Endothelial cell (in vitro differentiated cells): ENCODE measurements at places on chromosomes 11 and 22.

DNA sequence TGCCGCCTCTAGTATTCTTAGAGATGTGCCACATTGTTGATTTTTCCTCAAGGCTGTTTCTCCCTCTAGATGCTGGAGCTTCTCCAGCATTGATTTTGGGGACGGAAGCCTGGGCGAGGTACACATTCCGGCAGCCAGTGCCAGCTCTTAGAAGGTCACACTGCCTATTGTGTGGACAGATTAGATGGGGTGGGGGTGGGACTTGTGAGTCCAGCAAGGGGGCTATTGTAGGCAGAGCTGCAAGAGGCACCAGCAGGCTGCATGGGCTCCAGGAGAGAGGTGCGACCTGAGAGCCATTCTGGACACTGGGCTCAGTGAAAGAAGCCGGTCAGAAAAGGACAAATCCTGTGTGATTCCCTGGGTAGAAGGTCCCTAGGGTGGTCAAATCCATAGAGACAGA lies 12.4 kb downstream of the C11orf21 start:
- no peak for DNase-seq

- DNase-seq: no peak
Measured at GRCh38 chr11:8459711-8460399, 134.2 kb downstream of the STK33 start.

GRCh38 chr22:43828725-43828997 lies 16.6 kb upstream of the EFCAB6 start:
- DNase-seq: no peak

- no peak for DNase-seq
Measured at GRCh38 chr11:68528630-68529029, 68.1 kb downstream of the PPP6R3 start.

GRCh38 chr22:41523464-41524221 lies 20.6 kb downstream of the POLR3H start:
- no peak for DNase-seq

GRCh38 chr11:61111786-61112517 lies 9.7 kb downstream of the CD5 start:
- no peak for DNase-seq

- no peak for DNase-seq
Measured at GRCh38 chr11:8357891-8358566, 94.4 kb upstream of the LMO1 start.

DNA sequence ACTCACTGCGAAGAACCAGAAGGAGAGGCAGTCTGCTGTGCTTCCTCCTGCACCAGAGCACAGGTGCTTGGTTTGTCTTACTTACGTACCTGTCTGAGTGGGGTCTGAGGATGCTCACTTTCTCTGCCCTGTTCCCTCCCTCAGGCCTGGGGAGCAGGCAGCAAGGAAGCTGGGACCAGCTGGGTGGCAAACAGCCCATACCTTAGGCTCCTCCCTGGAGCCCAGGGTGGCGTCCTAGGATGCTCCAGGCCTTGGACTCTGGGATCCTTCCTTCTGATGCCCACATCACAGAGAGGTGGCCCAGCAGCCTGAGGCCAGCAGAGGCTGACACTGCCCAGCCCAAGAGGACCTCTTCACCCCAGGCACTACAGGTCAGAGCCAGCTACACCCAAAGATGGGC lies 593.2 kb downstream of the BRD1 start:
- DNase-seq: no peak

- no peak for DNase-seq
Measured at GRCh38 chr11:1883346-1884302, 8.1 kb downstream of the PRR33 start.

GRCh38 chr22:36222887-36223450 lies 16.4 kb downstream of the APOL2 start:
- no peak for DNase-seq

DNA sequence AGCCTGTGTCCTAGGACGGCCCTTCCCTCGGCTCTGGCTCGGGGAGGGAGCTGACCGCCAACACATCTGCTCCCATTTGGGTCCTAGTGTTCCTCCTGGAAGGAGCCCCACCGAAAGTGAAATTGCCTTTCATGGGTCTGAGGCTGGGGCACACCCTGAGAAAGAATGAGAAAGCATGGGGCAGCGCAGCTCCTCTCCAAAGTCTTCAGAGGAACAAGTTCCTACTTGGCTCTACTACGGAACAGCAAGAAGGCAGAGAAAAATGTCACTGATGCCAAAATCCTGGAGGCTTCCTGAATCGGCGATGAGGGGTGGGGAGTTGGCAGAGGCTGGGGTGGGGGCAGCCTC lies 41.5 kb upstream of the MYEOV start:
- no peak for DNase-seq

DNA sequence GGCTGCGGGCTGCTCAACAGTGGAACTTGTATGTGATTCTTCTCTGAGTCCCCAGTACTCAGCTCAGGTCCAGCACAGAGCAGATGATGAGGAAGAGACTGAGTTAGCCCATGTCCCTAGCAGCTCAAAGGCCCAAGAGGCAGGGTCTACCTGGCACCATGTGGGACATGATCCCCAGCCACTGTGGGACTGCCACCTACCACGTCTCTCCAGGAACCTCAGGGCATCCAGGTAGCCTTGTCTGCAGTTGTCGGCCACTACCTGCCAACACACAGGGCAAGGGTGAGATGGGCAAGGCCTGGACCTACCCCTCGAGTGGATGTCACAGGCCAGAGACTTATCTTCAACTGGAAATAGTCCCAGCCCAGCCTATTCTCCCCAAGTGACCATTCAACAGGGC lies 4.4 kb downstream of the PNPLA5 start:
- no peak for DNase-seq

DNA sequence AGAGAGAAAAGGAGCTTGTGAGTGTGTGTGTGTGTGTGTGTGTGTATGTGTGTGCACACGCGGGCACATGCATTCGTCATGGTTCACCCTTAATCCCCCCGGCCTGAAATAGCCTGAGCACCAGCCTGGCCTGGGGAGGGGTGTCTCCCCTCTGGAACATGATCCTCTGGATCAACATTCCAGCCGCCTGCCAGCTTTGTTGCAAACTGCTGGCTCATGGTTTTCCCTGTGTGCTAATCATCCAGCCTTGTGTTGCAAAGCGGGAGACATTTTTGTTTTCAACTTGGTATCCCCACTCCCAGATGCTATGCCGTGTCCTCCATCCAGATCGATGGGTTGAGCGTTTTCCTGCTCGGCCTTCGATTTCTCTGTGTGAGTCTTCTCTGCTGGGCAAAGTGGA lies 94.3 kb downstream of the FEZ1 start:
- no peak for DNase-seq

DNA sequence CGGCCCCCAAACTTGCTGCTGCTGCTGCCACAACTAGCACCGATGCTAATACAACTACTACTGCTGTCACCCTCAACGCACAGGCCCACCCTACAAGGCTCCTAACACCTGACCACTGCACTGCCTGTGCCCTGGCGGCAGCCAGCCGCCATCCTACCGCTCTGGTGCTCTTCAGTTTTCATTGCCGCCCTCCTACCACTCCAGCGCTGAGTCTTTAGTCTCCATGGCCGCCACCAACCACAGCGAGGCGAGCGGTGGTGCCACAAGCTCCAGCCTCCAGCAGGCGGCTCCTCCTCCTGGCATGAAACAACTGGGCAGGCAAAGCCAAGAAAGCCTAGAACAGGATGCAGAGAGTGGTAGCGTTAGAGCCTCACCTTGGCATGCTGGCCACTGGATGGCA lies 5.0 kb upstream of the RFPL3 start:
- no peak for DNase-seq

- no peak for DNase-seq
Measured at GRCh38 chr11:21769188-21769587, 423.7 kb upstream of the ANO5 start.

DNA sequence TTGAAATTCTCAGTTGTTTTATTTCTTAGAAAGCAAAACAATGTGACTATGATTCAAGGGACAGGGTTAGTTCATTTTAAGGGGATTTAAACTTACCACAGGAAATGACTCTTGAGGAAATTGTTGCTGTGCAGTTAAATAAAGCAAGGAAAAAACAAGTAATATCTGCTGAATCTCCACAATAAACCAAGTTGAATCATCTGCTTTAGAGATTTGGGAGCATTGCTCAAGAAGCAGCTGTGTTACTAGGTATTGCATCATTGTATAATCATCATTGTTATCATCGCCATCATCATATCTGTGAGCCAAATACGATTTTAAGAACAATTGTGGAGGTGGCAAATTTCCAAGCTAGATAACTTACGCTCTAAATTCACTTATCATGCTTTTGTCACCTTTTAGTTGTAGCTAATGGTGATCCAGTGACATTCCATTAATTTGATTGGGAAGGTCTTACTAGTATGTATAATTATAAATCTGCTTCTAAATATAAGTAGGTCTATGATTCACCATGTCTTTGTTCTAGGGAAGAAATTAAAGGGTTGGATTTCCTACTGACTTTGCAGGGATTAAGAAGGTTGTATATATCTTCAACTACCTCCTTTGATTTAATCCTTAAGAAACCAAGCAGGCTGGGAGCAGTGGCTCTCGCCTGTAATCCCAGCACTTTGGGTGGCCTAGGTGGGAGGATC lies 19.9 kb downstream of the MMP10 start:
- no peak for DNase-seq

DNA sequence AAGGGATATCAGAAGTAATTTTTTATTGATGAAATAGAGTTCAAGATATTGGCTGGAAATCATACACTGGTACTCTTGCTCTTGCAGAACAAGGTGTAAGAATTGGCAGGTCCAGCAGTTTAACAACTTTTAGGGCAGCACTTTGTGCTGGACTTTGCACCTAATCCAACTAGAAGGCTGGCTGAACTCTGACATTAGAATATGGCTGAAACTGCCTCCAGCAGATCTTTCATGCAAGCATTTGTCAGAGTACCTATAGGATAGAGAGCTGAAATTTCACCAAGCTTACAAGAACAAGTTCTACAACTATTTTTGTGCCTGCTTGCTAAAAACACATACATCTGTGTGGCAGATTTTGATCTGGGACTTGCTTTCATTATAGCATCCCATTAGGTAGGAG lies 17.2 kb downstream of the HPS5 start:
- DNase-seq: no peak

DNA sequence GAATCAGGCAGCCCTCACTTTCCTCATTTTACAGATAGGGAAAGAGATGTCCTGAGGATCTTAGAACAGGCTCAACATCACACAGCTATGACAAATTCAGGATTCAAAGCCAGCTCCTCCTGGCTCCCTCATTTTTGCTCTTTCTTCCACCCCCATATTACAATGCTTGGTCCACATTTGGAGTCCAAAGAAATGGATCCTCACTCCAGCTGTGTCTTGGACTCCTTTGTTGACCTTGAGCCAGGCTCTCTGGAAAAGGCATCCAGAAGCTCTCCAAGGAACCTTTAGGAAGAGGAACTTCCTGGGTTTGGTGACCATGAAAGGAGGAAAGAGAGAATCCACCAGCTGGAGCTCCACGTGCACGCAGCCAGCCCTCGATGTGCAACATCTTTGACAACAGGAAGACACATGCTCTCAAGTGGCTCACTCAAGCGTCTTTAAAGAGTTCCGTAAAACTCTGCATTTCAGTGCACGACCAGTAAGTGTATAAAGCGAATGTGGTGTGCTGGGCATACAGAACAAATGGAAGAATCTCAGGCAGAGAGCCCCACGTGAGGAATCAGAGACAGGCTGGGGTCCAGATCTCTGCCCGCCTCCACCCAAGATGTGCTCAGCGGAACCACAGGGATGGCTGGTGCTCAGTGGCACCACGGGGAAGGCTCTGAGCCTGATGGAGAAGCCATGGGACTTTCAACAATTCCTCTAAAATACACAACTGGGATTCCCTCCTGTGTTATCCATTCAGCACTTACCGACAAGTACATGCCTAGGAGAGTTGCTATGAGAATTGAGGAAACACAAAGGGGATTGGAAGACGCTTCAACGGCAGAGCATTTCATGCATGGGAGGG lies 48.4 kb downstream of the ISX start:
- DNase-seq: no peak

GRCh38 chr11:118086913-118087768 lies at the start of gene SMIM35:
SMIM35 (minus strand) TSS chr11:118086963; CDS start chr11:118086757, 206 bp downstream.
- DNase-seq: no peak

GRCh38 chr11:62387381-62387780 lies 31.5 kb upstream of the SCGB1A1 start:
- no peak for DNase-seq

DNA sequence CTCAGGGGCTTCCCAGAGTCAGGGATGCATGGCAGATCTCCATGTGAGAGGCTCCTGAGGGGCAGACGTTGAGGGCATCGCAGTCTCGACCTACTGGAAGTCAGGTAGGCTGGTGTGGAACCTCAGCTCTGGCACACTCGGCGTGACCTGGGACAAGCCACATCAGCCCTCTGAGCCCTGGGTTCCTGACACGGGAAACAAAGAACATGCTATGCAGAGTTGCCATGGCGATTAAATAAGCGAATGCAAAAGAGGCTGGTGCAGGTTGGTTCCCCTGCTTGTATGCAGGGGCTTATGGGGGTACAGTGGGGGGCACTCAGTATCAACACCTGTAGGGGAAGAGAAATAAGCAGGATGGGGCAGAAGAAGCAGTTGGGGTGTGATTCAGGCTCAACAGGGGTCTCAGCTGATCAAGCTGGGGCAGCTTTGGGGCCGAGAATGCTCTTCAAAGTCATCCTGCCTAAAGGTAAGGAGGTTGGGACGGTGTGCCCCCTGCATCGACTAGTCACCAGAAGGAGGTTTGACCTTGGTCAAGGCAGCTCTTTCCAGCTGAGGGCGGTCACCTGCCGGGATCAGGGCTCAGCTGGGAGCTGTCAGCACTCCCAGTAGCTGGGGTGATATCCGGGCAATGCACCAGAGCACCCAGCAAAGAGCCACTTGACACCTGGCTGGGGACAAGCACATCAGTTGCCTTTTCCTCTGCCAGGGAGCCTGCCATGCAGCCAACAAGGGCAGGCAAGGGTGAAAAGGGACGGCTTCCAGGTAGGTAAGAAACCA lies 442.7 kb downstream of the MIAT start:
- no peak for DNase-seq

DNA sequence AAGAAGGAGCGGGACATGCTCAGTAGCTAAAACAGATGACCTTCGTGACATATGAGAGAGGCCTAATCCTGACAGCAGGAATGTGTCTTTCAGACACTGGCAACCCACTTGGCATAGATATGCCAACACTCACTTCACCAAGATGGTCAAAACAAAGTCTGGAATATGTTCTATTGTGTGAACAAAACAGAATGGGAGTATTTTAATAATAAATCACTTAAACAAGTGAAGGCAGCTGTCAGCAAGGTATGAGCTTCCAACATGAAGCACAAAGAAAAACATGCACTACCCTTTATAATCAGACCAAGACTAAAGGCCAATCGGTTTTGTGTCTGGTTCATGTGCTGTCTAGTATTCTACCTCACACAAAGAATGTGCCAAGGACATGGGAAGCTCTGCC lies 23.1 kb downstream of the CCDC34 start:
- DNase-seq: no peak

- DNase-seq: no peak
Measured at GRCh38 chr22:47407461-47408025, 645.1 kb downstream of the TBC1D22A start.

DNA sequence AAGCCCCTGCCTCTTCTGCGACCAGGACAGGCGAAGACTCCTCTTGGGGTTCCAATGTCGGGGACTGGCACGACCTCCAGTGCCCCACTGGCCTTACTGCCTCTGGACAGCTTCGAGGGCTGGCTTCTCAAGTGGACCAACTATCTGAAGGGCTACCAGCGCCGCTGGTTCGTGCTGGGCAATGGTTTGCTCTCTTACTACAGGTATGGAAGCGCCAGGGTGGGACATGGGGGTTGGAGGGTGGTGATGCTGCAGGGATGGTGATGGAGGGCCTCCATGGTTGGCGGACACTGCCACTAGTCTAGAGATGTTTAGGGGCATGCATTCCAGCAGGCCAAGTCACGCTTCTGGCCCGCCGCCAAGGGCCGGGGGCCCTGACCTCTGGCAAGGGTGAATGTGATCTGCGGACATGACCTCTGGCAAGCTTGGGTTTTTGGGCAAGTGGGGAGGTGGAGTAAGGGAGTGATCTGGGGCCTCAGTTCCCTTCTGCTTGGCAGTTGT lies 727 bp downstream of the OSBP2 start:
- DNase-seq: no peak
